ENCODE measurements at places on chromosomes 16 and 17. TPM values are rescaled to one million over a fixed set of nuclear protein-coding genes. Genes with fewer than 3 reads are reported as not detected.

The IGSF6 gene
- total RNA-seq = 1.8 TPM

GRCh38 chr16:8929086-8929748 is 34.5 kb downstream of the USP7 start:
- H3K4me1 ChIP-seq = peaks cover 21% of the 10 kb centered on the region
- H3K4me3 ChIP-seq = no peak overlapping the region
- H3K27ac ChIP-seq = no peak overlapping the region

DNA sequence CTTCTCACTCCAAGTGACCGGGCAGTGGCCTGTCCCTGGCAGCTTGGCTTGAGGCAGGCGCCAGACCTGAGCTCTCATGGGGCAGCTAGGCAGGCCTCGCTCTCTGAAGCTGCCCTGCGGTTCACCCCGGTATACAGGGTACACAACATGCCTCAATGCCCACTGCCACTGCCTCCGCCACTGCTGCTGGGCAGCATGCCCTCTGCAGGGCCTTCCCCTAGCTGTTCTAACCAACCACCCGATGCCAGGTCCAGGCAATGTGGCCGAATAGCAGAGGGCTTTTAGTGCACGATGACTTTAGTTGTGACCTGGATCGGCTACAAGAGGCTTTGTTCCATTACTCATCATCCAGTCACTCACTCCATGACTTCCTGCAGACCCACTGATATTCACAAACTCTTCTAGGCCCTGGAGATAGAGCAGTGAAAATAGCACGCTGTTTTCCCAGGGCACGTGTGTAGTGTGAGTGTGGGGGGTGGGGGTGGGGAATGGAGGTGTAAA is 19.7 kb downstream of the CDC42EP4 start:
- no peak overlapping the region for H3K27ac ChIP-seq
- no peak overlapping the region for H3K4me3 ChIP-seq
- H3K36me3 ChIP-seq = no peaks in the 10 kb centered on the region
- DNase-seq = no peak
- H3K27me3 ChIP-seq = peaks cover 7% of the 10 kb centered on the region

DNA sequence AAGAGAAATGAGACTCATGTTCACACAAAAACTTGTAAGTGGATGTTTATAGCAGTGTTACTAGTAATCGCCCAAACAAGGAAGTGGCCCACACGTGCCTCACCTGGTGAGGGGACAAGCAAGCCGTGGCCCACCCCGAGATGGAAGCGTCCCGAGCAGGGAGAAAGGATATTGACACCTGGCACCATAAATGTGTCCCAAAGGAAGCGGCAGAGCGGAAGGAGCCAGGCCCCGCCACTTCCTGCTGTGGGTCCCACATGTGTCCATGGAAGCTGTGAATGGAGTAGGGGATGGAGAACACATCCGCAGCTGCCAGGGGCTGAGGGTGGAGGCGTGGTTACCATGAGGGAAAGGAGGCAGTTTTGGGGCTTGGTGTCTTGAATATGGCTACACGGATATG is 18.9 kb downstream of the KCNJ18 start:
- no peaks in the 10 kb centered on the region for H3K27me3 ChIP-seq
- no peak overlapping the region for H3K27ac ChIP-seq
- H3K36me3 ChIP-seq = no peaks in the 10 kb centered on the region
- no peaks in the 10 kb centered on the region for H3K4me1 ChIP-seq
- no peak for DNase-seq

The BLMH gene
- 64.1 TPM for total RNA-seq

- H3K27me3 ChIP-seq = peaks cover 26% of the 10 kb centered on the region
- peaks cover 5% of the 10 kb centered on the region for H3K36me3 ChIP-seq
- H3K27ac ChIP-seq = peak overlapping the region; percentile 89
- peak overlapping the region; percentile 87 for H3K4me3 ChIP-seq
- peaks cover 41% of the 10 kb centered on the region for H3K4me1 ChIP-seq
Observed at GRCh38 chr17:78360371-78361224, 721 bp upstream of the SOCS3 start.

DNA sequence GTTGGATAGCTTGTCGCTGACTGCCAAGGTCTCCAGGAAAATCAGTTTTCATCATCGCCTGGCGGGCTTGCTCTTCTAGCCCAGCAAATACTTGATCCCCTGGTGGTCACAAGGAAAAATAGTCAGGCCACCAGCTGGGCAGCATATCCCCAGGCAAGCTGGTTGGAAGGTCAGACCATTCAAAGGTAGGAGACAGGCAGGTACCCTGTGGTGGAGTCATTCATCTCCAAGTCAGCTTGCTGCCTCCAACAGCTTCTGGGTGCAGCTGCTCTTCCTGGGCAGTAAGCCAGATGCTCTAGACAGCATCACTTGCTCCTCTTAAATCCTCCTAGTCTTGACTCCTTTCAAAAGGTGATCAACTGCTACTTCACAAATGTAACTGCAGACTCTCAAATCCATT is 16.0 kb downstream of the ZNF821 start:
- H3K27me3 ChIP-seq = no peaks in the 10 kb centered on the region
- H3K4me3 ChIP-seq = no peak overlapping the region
- no peak overlapping the region for H3K27ac ChIP-seq
- H3K36me3 ChIP-seq = peaks cover 3% of the 10 kb centered on the region
- peaks cover 9% of the 10 kb centered on the region for H3K4me1 ChIP-seq
- DNase-seq = no peak

The GRB2 gene
- total RNA-seq = 155 TPM

GRCh38 chr16:50618238-50618918 is 62.7 kb downstream of the SNX20 start:
- H3K4me3 ChIP-seq = no peak overlapping the region
- no peaks in the 10 kb centered on the region for H3K36me3 ChIP-seq
- H3K27ac ChIP-seq = no peak overlapping the region
- H3K4me1 ChIP-seq = peaks cover 4% of the 10 kb centered on the region

- DNase-seq = no peak
- no peak overlapping the region for H3K4me3 ChIP-seq
- no peak overlapping the region for H3K27ac ChIP-seq
- no peaks in the 10 kb centered on the region for H3K36me3 ChIP-seq
- peaks cover 8% of the 10 kb centered on the region for H3K4me1 ChIP-seq
Observed at GRCh38 chr17:34167354-34167753, 87.7 kb upstream of the CCL2 start.

The HOXB4 gene
- 5.3 TPM for total RNA-seq

- no peaks in the 10 kb centered on the region for H3K36me3 ChIP-seq
- H3K4me1 ChIP-seq = peaks cover 2% of the 10 kb centered on the region
- DNase-seq = no peak
- H3K4me3 ChIP-seq = no peak overlapping the region
Observed at GRCh38 chr16:4217204-4218131, 24.4 kb downstream of the SRL start.

- peaks cover 8% of the 10 kb centered on the region for H3K4me1 ChIP-seq
- DNase-seq = peak; percentile 89
- H3K4me3 ChIP-seq = peak overlapping the region; percentile 54
- H3K27ac ChIP-seq = no peak overlapping the region
Observed at GRCh38 chr17:75753514-75754377, 11.2 kb downstream of the GALK1 start.

The XAF1 gene
- total RNA-seq = 302 TPM

DNA sequence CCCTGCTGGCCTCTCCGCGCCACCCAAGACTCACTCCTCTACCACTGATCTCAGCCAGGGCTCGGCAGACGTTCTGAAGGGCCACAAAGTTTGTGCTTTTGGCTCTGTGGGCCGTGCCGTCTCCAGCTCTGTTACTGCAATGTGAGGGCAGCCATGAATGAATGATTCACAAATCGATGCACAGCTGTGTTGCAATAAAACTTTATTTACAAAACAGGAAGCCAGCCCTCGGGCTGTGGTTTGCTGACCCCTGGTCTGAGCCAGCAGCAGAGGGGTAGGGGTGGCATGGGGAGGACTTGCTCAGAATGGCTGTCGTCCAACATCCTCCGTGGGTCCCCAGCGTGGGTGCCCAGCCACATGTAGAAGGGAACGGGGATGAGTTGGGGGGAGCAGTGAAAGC is 63.0 kb upstream of the PVALEF start:
- H3K4me3 ChIP-seq = no peak overlapping the region
- H3K4me1 ChIP-seq = no peaks in the 10 kb centered on the region
- DNase-seq = no peak
- H3K27me3 ChIP-seq = no peaks in the 10 kb centered on the region
- no peak overlapping the region for H3K27ac ChIP-seq
